ENCODE measurements at places on chromosomes 7 and 10. TPM values are rescaled to one million over a fixed set of nuclear protein-coding genes. Genes with fewer than 3 reads are reported as not detected.

- DNase-seq: no peak
These were observed 492.5 kb downstream of the ARL4A start for GRCh38 chr7:13179775-13180523.

The ANXA8 gene
- not detected for total RNA-seq

GRCh38 chr7:38878694-38879457 is 30.1 kb downstream of the VPS41 start:
- DNase-seq: no peak

The MSMB gene
- total RNA-seq: not detected

The C7orf57 gene
- 0.57 TPM for total RNA-seq

DNA sequence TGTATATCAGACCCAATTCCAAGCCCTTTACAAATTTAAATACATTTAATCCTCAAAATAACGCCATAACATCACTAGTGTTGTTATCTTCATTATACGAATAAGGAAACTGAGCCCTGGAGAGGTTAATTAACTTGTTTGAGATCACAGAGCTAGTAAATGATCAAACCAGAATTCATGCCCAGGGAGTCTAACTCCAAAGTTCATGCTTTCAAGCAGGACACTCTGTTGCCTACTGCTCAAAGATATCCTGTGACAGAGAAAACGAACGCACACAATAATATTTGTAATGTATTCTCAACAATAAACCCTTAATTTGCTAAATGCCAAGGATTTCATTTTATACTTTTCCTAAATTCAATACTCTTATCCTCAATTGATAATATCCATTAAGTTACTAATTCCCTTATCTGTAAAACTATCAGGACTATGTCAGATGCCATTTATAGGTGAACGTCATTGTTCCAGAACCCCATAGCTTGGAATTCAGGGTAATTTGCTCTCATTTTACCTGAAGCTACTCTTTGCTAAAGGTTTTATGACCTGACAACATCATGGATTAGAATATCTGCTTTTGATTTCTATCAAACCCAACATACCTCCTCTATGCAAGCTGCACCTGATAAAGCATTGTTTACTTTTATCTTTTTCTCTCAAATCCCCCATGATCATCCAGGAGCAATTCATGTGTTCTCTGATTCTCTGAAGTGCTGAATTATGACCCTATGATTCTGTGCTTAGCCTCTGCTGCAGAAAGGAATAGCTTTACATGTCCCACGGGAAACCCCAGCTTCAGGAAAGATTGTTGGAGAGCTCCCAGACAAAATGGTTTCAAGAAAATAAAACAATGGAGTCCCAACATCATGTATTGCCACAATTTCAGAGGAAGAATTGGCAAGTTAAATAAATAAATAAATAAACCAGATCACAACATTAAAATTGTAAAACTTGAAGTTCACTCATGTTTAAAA is 150.2 kb upstream of the CDK1 start:
- no peak for DNase-seq

The SNCG gene
- total RNA-seq: not detected

DNA sequence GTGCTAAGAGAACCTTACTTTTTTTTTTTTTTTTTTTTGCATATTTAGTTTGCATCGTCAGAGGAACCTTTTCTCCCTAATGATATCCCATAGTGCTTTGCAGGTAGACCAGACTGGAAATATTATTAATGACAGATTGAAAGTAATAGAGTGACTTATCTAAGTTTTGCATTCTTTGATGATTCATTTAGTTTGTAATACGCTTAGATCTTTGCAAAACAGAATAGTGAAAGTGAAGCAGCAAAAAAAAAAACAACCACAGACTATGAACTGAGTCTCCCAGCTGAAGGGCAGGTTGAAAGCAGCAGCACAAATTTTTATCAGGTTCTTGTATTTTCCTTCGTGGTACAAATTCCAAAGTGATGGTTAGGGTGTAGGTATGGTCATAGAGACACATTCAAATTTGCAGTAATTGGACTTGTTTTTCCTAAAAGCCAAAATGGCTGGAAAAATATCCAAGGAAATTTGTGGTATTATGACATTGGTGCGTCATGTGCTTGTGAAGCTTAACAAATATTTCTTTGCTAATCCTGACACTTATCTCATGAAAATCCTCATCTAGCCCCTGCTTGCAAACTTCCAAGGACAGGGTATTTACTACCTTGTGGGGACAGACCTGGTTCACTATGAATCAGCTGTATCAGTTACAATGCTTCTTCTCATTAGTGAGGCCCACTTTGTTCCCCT is 81.8 kb upstream of the CREB5 start:
- no peak for DNase-seq

GRCh38 chr7:136969761-136970160 is 101.3 kb downstream of the CHRM2 start:
- DNase-seq: no peak

GRCh38 chr7:41885078-41885477 is 182.2 kb upstream of the INHBA start:
- DNase-seq: no peak

- no peak for DNase-seq
These were observed 20.3 kb downstream of the MYOF start for GRCh38 chr10:93461807-93462178.

DNA sequence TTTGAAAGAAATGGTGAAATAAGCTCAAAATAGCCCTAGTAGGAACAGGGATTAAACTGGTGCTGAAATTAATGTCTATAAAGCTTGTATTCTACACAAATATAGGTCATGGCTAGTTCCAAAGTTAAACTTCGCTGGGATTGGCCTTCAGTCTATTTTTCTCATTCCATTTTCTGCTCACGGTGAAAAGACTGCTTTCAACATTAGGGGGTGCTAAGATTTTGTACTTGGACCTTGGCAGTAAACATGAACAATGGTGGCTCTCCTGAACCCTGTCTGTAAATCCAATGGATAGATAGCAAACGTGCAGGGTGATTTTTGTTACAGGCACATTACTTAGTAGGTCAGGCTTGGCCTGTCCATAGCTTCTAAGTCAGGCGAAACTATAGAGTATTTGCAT is 36.0 kb upstream of the RSU1 start:
- no peak for DNase-seq

DNA sequence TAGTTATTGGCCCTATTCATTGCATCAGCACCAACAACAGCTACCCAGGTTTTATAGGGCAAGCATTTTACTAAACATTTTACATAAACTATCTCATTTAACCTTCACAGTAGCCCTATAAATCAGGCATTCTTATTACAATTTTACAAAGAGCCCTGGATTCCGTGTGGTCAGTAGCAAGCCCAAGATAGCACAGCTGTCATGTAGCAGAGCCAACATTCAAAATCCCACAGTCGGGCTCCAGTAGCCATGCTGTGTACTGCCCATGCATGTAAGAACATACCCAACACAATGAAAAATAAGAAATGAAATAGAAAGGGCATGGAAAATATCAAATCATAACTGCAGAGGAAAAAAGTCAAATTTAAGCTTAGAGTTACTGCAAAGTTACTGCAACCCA is 102.3 kb downstream of the NPSR1 start:
- no peak for DNase-seq

- no peak for DNase-seq
These were observed 111.0 kb downstream of the LMBR1 start for GRCh38 chr7:156781972-156782371.

The TSPAN15 gene
- 1.4 TPM for total RNA-seq

- DNase-seq: no peak
These were observed 26.4 kb downstream of the PNPLA8 start for GRCh38 chr7:108499566-108499965.

GRCh38 chr7:154640266-154640865 is 362.6 kb downstream of the PAXIP1 start:
- no peak for DNase-seq

GRCh38 chr7:101618916-101619315 is 10.2 kb downstream of the MYL10 start:
- no peak for DNase-seq

DNA sequence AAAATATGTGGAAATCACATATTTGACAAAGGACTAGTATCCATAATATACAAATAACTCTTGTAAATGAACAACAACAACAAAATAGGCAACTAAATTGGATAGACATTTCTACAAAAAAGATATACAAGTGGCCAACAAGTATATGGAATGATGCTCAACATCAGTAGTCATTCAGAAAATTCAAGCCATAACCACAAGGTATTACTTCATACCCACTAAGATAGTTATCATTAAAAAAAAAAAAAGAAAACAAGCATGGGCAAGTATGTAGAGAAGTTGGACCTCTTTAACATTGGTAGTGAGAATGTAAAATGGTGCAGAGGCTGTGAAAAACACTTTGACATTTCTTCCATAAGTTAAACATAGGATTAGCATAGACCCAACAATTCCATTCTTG is 80.8 kb downstream of the CYP26A1 start:
- DNase-seq: no peak

DNA sequence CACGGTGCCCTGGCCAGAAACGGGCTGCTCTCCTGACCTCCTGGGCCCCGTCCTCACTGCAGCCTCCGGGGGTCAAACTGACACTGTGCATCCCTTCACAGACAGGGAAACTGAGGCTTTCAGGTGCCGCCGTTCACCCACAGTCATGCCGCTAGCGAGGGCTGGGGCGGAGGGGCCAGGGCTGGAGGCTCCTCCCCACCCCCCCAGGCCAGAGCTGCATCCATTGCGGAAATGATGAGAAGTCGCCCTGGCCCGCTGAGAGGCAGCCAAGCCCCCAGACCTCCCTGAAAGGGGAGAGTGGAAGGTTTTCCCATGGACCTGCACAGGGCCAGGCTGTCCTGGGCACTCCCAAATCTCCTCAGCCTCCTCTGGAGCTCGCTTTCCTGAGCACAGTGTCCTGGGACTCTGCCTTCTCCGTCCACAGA is 16.5 kb upstream of the INPP5A start:
- peak; percentile 44 for DNase-seq

DNA sequence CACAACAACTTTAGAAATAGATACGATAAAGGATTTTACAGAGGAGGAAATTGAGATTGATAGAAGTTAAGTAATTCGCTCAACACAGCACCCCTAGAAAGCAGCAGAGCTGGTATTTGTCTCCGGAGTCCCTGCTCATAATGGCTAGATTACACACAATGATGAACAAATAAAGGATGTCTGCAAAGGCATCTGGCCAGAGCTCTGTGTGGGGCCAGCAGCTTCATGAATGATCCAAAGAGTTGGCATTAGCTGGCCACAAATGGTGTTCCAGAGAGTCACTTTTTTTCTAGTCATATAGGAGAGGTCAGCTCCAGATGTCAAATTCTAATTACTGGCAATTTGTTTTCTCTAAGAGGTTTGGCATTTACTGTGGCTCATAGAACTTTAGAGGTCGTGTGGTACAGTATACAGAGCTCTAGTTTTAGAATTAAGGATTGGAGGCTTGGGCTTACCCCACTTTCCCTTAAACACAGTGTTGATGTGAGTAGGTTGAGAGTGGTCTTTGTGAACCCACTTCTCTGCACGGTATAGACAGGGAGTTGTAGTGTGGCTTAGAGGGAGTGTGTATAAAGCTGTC is 186.2 kb downstream of the BICC1 start:
- no peak for DNase-seq

The ADAMTS14 gene
- total RNA-seq: 0.61 TPM

GRCh38 chr10:74892839-74893238 is 66.4 kb downstream of the KAT6B start:
- DNase-seq: no peak

The NPSR1 gene
- total RNA-seq: not detected

DNA sequence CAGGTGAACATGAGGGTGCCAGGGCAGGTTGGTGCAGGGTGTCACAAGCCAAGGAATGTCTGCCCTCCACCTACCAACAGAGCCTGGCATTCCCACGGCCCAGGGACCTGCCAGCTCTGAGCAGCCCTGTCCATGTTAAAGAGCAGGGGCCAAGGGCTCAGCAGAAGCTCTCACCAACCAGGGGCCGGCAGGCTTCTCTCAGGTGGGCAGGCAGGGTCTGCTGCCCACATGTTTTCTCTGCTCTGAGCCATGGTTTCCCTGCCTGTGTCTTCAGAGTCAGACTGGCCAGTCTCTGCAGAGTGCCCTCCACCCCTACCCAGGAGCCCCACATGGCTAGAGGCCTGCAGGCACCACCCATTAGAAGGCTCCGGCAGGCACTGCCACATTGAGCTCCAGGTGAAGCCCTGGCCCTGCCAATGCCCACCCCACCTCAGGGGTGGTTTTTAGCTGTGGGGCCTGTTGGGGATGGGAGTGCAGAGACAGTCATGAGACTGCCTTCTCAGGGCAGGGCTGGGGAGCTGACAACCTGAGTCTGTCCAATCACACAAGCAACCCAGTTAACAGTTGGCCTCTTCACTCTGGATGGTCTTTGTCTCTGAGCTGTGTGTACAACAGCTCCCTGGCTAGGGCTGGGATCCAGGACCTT is 135.9 kb downstream of the ARHGAP22 start:
- no peak for DNase-seq

DNA sequence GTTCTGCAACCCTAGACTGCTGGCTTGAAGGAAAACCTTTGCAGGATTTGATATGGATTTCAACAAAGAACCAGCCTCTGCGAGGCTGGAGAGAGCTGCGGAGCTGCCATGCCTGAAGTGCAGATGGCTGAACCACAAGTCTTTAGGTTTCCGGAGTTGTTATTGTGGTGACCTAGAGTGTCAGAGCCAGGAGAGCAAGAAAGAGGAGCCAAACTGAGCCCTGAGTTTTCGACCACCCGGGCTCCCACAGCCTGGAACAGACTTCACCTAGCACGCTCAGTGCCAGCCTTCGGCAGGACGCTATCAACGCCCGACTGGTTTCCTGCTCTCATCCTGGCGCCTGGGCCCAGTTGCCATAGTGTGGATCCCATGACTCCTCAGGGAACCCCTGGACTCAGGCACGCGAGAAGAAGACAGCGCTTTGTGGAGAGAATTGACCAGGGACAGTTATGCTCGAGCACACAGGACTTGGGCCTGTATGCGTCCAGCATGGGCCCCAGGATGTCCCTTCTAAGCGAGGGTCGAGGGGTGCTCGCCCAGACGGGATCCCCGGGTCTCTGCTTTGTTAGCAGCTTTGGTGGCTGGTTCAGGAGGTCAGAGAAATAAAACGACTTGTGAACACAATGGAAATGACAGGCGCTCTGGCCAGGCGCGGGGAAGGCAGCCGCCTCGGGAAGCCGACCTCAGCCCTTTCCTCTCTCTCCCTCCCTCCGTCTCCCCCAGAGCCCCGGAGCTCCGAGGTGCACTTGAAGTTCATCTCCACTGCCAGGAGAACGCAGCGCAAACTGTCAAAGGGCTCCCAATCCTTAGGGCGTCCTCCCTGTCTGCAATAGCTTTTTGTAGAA is 1.8 kb upstream of the GAD2 start:
- DNase-seq: no peak
